ENCODE measurements at places on chromosomes 4 and X. TPM values are rescaled to one million over a fixed set of nuclear protein-coding genes. Genes with fewer than 3 reads are reported as not detected.

Gene PNMA6A
- not detected for polyA plus RNA-seq

Gene NXF2B
- 0.09 TPM for polyA plus RNA-seq

Gene ADH1A
- 7.0 TPM for polyA plus RNA-seq

Gene TBC1D8B
- polyA plus RNA-seq = 17.1 TPM

Gene MAGEC1
- polyA plus RNA-seq = not detected

DNA sequence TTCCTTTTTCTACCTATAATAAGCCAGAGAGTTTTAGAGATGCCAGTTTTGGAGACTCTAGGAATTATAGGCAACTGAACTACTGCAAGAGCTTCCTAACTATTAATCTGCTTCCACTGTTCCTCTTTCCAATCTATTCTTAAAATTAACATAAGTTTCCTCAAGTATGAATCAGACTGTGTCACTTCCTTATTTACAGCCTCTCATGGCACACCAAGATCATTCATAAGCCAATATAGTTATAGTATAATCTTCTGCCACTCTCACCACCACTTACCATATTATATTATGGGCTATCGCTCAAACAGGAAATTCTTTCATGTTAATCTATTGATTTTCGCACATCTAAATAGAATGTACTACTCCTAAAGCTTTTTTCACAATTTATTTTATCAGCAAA lies 383.5 kb downstream of the STPG2 start:
- H3K27me3 ChIP-seq = no peaks in the 10 kb centered on the region
- no peaks in the 10 kb centered on the region for H3K36me3 ChIP-seq
- no peak for DNase-seq

GRCh38 chrX:102517326-102517725 lies 787 bp upstream of the TMSB15A start:
- DNase-seq = no peak
- H3K27me3 ChIP-seq = peaks cover 2% of the 10 kb centered on the region
- no peak overlapping the region for H3K27ac ChIP-seq
- no peaks in the 10 kb centered on the region for H3K4me1 ChIP-seq
- no peaks in the 10 kb centered on the region for H3K36me3 ChIP-seq

- H3K4me1 ChIP-seq = no peaks in the 10 kb centered on the region
- H3K27ac ChIP-seq = peak overlapping the region; percentile 37
- no peaks in the 10 kb centered on the region for H3K27me3 ChIP-seq
- H3K4me3 ChIP-seq = no peak overlapping the region
Observed at GRCh38 chr4:37599092-37599790, 86.9 kb downstream of the RELL1 start.

DNA sequence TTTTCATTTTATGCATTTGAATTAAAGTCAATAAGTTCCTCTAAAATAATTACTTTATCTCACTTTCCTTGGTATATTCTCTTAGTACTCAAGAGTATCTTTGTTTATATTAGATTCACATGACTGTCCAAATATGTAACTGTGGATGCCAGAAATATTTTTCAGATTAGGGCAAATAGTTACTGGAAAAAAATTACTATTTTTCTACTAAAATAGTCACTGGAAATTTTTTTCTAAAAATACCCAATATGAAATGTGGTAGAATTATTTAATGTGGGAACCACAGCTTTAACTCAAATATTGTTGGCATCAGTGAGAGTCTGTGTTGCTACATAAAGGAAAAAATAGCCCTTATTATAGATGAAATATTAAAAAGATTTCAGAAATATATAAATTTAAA lies 70.4 kb upstream of the NMU start:
- H3K27me3 ChIP-seq = no peaks in the 10 kb centered on the region
- H3K4me3 ChIP-seq = no peak overlapping the region
- no peaks in the 10 kb centered on the region for H3K4me1 ChIP-seq

GRCh38 chr4:82885410-82885809 lies 5.5 kb downstream of the SEC31A start:
- no peak overlapping the region for H3K27ac ChIP-seq
- no peaks in the 10 kb centered on the region for H3K27me3 ChIP-seq
- H3K36me3 ChIP-seq = no peaks in the 10 kb centered on the region
- H3K4me3 ChIP-seq = no peak overlapping the region
- peak; percentile 68 for DNase-seq

DNA sequence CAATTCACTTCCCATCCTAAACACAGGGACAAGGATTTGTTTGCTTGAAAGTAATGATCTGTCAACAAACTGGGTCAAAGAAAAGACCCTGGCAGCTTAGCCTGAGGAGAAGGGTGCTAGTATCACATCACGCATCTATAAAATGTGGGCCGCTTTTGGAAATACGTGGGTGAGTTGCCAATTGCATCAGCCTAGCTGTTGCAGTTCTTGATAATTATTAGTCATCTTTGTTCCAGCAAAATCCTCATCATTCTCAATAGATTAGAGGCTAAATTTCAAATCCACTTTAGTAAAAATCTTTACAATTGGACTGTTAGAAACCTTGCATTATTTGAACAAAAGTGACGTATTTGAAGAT lies 33.6 kb upstream of the TAPT1 start:
- peaks cover 9% of the 10 kb centered on the region for H3K36me3 ChIP-seq
- no peak overlapping the region for H3K4me3 ChIP-seq
- H3K27ac ChIP-seq = no peak overlapping the region
- H3K27me3 ChIP-seq = no peaks in the 10 kb centered on the region
- no peak for DNase-seq
- no peaks in the 10 kb centered on the region for H3K4me1 ChIP-seq

DNA sequence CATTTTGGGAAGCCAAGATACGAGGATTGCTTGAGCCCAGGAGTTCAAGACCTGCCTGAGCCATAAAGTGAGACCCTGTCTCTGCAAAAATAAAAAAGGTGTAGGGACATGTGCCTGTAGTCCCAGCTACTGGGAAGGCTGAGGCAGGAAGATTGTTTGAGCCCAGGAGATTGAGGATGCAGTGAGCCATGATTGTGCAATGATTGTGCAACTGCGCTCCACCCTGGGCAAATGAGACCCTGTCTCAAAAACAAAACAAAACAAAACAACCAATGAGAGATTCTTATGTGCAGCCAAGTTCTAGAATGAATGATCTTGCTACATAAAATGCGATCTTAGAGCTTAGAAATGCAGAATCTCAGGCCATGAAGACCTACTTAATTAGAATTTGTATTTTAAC lies 22.5 kb downstream of the SLC9B2 start:
- H3K27ac ChIP-seq = no peak overlapping the region
- H3K4me3 ChIP-seq = no peak overlapping the region
- no peaks in the 10 kb centered on the region for H3K4me1 ChIP-seq
- H3K36me3 ChIP-seq = no peaks in the 10 kb centered on the region

- DNase-seq = peak; percentile 20
- H3K27me3 ChIP-seq = no peaks in the 10 kb centered on the region
Observed at GRCh38 chrX:71540801-71541200, 7.9 kb downstream of the OGT start.

- no peak overlapping the region for H3K4me3 ChIP-seq
- peak overlapping the region; percentile 91 for H3K27ac ChIP-seq
- no peaks in the 10 kb centered on the region for H3K36me3 ChIP-seq
- DNase-seq = no peak
- peaks cover 17% of the 10 kb centered on the region for H3K4me1 ChIP-seq
- H3K27me3 ChIP-seq = no peaks in the 10 kb centered on the region
Observed at GRCh38 chr4:123555807-123556273, 159.2 kb downstream of the SPRY1 start.

DNA sequence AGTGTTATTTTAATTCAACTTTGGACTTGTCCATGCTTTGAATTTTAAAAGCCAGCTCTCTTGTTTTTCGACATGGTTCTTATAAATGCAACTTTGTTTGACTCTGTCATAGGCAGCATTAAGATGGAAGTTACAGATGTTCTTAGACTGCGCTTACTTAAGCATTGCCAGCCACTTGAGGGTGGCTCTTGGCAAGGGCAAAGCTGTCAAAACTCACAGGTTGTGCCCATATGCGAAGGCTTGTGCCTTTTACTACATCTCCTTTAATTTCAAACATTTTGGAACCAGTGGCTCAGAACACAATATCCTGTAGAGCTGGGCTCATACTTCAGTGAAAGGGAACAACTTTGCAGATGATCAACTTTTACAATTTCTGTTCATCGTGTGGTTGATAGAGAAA lies 135.5 kb downstream of the TRAM1L1 start:
- H3K27me3 ChIP-seq = no peaks in the 10 kb centered on the region
- H3K4me3 ChIP-seq = no peak overlapping the region
- DNase-seq = no peak
- no peaks in the 10 kb centered on the region for H3K4me1 ChIP-seq
- no peak overlapping the region for H3K27ac ChIP-seq
- H3K36me3 ChIP-seq = no peaks in the 10 kb centered on the region

DNA sequence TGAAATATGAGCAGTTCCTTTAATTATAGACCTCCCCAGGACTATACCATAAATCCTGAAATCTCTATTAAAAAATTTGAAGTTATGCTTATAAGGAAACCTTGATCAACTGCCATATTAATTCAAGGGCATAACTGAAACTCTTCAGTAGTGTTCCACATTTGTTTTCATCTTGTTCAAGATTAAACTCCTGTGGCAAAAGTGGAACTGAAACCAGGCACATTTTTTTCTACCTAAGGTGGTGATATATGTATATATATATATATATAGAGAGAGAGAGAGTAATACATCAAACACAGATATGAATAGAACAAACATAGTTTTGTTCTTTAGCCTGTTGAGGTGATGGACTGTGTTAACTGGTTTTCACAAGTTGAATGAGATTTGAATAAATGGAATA lies 287.9 kb downstream of the DACH2 start:
- H3K36me3 ChIP-seq = no peaks in the 10 kb centered on the region
- H3K27ac ChIP-seq = no peak overlapping the region
- no peaks in the 10 kb centered on the region for H3K4me1 ChIP-seq
- no peak for DNase-seq

DNA sequence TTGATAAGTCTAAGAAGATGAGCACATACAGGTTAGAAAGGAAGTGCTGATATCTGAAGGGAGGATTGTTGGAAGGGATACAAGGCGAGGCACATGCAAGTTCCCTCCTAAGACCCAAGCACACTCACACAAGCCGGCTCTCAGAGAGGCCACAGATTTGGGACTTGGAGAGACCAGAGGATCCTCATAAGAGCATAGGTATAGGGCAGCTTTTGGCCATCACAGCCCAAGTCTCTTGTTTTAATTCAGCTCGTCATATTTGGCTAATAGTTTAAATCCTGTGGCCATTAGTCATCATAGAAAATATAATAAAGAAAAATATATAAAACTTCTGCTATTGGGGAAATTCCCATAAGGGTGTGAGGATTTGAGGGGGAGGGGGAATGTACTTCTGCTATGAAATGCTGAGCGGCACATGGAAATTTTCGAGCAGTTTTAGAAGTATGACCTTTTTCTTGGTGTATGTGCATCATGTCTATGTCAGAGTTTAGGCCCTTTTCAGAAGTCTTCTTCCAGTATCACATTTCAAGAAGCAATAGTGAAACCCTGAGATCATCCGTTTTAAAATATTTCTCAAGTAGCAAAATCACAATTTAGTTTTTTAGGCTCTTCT lies 97.7 kb downstream of the NFKB1 start:
- H3K27ac ChIP-seq = no peak overlapping the region
- no peaks in the 10 kb centered on the region for H3K4me1 ChIP-seq
- peaks cover 21% of the 10 kb centered on the region for H3K36me3 ChIP-seq
- H3K27me3 ChIP-seq = no peaks in the 10 kb centered on the region
- no peak overlapping the region for H3K4me3 ChIP-seq
- DNase-seq = no peak

DNA sequence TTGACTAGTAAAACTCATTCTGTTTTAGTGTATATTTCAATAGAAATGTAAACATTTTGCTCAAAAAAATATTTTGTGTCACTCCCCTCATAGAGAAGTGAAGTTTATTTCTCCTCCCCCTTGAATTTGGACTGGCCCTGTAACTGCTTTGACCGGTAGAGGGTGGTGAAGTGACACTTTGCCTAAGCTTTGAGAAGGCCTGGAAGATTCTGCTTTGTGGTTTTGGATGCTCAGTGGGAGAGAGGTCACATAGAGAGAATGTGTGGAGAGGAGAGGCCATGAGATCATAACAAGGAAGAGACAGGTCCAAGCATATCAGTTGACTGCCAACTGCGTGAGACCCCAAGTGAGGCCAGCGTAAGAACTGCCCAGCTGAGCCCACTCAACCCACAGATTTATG lies 19.1 kb upstream of the ARX start:
- H3K4me3 ChIP-seq = no peak overlapping the region
- H3K4me1 ChIP-seq = no peaks in the 10 kb centered on the region

All from small intestine (tissue), 16 donors.